Fibroblast of skin of right biceps (primary cell): ENCODE measurements at places on chromosomes 11 and 22.

DNA sequence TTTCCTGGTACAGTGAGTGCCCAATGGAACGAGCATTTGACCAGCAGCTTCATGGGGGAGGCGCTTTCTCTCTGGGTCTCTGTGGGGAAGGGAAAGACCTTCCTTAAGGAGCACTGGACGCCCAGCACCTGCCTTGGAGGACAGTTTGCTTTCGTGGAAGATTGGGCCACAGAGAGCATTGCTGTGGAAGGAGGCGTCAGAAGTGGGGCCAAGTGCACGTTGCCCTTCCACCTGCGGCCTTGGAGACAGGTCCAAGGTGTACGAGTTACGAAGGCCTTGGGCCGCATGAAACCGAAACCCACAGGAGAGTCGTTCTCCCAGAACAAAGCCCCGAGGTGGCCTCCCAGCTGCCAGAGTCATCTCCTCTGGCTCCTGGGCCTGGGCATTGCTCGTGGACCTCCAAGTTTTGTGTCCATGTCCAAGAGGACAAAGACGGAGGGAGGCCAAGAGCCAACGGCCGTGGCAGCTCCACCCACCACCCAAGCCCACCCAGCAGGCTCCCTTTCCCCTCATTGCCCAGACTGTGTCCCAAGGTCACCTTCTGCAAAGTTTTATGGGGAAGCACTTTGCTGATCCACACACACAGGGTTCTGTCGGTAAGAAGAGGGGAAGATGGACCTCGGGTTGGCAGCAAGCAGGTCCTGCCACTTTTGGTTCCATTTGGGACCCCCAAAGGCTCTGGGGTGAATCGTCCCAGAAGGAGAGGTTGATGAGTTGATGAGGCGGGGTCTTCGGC is 5.8 kb upstream of the NLRP6 start:
- no peak for DNase-seq

DNA sequence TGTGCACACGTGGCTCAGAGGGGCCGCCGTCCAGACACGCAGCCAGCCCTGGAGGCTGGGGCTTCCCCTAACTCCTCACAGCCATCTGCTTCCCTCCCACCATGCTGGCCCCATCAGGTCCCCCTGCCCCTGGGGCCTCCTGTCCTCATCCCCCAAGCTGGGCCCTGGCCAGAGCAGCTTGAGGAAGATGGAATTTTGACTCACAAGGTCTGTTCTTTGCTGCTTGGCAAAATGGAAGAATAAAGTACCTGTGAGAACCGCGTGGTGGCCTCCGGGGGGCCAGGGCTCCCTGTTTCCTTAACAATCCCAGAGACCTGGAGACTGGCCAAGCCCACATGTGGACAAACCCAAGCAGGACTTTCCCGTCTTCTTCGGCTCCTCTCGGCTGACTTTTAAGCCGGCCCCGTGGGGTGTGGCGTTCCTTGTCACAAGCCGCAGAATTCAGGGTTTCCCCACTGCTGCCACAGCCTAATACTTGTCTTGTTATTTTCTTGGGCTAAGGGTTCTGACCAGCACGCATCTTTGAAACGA is 872.8 kb downstream of the BRD1 start:
- DNase-seq: peak; percentile 4

DNA sequence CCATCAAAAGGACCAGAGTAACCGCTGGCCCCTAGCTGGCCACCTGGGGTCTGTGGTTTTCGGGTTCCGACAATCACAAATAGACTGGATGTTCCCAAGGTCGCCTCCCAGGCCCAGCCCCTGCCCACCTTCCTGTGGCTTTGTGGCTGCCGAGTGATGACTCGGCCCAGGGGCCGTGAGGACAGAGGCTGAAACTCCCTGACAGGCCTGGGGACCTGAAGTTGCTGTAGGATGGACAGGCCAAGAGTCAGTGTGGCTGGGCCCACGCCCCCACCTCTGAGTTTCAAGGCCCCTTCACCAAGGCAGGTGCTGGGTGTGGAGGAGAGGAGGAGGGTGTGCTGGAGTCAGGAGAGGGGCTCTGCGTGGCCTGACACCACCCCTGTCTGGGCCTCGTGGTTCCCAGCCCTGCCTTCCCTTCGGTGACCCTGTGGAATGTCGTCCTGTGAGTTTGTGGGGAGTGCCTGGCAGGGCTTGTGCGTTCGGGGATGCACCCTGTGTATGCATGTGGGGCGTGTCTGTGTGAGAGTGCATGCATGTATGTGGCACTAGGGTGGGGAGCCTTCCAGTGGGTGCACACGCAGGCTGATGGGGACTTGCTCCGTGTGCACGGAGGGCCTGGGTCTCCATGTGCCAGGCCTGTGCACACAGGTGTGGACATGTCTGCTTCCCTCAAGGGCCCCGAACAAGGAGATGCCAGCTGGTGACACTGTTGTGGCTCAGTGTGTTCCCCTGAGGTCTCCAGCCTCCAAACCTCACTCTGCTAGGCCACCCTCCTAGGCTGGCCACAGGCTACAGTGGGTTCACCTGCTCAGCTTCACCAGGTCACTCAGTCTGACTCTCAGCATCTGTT is 8.4 kb upstream of the MGAT3 start:
- DNase-seq: no peak

DNA sequence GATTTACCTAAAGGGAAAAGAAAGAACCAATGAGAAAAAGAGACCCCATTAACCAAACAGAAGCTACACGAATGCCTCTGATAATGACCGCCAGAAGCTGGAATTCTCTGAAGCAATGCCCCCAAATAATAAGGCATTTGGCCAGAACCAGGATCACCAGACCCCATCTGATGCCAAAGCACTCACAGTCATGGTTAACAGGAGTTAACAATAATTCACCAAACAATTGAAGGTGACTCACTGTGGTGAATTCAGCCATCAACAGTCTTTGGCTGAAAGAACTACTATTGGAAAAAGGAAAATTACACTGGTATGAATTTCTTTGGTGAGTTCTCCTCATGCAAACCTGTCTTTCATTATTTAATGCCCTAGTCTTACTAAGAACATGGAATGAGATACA is 21.9 kb upstream of the NFRKB start:
- DNase-seq: peak; percentile 12

DNA sequence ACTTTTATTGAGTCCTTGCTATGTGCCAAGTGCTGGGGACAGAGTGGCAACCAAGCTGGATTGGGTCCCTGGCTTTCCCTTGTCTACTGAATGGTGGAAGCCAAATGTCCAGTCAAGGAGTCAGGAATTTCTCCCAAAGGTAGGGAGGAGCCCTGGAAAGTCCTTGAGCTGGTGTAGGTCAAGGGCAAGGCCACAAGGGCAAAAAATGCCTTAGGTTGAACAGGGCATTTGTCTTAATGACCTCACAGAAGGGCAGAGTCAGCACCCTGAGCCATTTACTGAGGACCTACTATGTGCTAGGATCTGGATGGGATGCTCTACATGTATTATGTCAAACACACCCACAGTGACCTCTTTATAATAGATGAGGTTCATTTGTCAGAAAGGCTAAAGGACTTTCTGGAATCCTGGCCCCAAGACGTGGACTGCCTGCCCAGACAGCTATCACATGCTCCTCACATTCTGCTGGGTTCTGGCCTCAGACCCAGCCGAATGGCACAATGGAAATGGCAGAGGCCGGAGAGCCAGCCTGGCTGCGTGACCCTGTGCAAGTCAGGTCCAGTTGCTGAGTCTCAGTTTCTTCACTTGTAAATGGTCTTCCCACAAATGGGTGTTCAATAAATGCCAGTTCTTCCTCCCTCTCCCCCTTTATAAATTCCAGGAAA is 17.7 kb downstream of the MOGAT2 start:
- no peak for DNase-seq

- no peak for DNase-seq
Measured at GRCh38 chr11:1078191-1078601, 3.5 kb downstream of the MUC2 start.

- no peak for DNase-seq
Measured at GRCh38 chr11:67600324-67601029, 6.3 kb upstream of the NDUFV1 start.

- no peak for DNase-seq
Measured at GRCh38 chr11:80621871-80622270, 1181.0 kb upstream of the TENM4 start.

DNA sequence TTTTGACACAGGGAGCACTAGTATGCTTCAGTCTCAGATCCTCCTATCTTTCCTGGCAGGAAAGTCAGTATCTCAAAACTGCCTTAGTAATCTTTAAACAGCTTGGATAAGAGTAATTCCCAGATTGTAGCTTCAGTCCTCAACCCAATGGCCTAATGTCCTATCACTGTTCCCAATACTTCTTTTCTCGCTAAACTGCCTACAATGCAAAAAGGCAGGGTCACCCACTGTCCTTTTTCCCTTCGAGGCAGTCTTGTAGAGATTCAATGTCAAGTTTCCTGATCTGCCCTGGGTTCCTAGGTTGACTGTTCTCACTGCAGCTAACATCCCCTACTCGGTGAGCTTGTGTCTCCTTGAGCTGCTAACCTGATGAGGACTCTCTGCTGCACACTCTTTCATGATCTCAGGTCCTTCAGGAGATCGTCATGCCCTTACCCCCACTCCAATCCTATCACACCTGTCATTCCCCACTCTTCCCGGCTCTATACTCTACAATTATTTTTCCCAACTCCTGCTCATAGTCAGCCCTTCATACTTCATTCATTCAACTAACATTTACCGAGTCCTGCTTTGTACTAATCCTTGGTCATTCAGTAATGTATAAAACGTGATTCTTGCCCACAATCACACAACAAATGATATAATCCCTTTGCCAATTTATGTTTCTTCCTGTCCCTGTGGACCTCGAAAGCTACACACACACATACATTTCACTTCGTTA is 904 bp downstream of the C2CD3 start:
- DNase-seq: no peak

- DNase-seq: no peak
Measured at GRCh38 chr11:16225623-16226022, 130.7 kb downstream of the SOX6 start.

DNA sequence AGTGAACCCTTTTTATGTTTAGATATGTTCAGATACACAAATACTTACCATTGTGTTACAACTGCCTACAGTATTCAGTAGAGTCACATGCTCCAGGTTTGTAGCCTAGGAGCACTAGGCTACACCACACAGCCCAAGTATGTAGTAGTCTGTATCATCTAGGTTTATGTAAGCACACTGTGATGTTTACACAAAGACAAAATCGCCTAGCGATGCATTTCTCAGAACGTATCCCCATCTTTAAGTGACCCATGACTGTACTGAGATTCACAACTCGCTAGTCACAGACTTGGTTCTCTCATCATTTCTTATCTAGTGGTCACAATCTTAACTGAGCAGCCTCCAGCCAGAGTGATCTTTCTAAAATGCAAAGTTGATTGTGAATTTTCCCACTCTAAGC is 119.2 kb downstream of the RASSF10 start:
- no peak for DNase-seq

- DNase-seq: no peak
Measured at GRCh38 chr22:49322231-49322630, 505.4 kb downstream of the BRD1 start.

- no peak for DNase-seq
Measured at GRCh38 chr11:90585491-90585890, 362.6 kb upstream of the CHORDC1 start.
